ENCODE measurements at places on chromosomes 5 and 9.

GRCh38 chr5:171747061-171747859, 38.4 kb upstream of the SMIM23 start:
- no peak for DNase-seq

GRCh38 chr9:132873403-132873802, 4.7 kb downstream of the AK8 start:
- DNase-seq, result no peak

DNA sequence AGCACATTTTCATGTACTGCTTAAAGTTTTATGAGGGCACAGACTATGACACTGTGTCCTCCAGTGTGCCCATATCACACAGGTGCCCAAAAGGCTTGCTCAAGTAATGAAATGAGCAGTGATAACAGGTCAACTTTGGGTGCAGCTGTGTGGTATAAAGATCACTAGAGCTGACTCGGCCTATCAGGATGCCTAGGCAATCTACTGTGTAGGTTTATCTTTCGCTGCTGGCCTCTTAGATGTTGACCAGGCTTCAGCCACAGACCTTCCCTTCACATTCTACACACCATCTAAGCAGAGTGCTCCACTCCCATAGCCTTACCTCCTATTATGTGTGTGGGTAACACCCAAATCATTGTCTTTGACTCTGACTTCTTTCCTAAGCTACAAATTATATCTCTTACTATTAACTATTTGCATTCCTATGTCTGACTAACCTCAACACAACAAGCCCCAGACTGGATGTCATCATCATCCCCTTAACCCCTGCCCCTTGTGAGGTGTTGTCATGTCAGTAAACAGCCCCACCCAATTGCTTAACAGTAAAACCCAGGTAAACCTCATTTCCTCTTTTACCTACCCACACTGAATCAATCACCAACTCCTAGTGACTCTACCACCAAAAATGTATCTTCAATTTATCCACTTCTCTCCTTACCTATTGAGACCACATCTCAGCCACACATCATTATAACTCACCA, 2.5 kb downstream of the SREK1IP1 start:
- no peak for DNase-seq

- DNase-seq, result no peak
Measured at GRCh38 chr9:74639112-74639511, 142.0 kb downstream of the RORB start.

DNA sequence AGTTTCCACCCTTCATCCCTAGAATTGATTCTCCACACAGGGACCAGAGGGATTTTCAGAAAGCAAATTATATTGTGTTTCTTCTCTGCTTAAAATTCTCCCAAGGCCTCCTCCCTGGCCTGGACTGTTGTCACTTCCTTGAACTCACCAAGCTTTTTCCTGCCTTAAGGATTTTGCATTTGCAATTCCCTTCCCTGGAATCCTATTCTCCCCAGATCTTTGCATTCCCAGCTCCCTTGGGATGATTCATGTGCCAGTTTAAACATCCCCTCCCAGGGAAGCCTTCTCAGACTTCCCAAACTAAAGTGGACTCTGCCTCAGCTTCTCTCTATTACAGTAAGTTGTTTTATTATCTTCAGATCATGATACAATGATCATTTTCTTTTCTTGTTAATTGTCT, 35.2 kb upstream of the PDE8B start:
- no peak for DNase-seq

Measured in stimulated activated CD4-positive, alpha-beta T cell treated with anti-CD3 and anti-CD28 coated beads, Interleukin-1b, Interleukin-23, amount 100 ng/mL, for 48 hours (primary cell).